Fibroblast of skin of scalp (primary cell): ENCODE measurements at places on chromosomes 4 and X.
A peak's percentile ranks its signal among the peaks of the same experiment; 100 is the strongest.

GRCh38 chr4:155491336-155492120, 114.8 kb upstream of the MAP9 start:
- DNase-seq = no peak

DNA sequence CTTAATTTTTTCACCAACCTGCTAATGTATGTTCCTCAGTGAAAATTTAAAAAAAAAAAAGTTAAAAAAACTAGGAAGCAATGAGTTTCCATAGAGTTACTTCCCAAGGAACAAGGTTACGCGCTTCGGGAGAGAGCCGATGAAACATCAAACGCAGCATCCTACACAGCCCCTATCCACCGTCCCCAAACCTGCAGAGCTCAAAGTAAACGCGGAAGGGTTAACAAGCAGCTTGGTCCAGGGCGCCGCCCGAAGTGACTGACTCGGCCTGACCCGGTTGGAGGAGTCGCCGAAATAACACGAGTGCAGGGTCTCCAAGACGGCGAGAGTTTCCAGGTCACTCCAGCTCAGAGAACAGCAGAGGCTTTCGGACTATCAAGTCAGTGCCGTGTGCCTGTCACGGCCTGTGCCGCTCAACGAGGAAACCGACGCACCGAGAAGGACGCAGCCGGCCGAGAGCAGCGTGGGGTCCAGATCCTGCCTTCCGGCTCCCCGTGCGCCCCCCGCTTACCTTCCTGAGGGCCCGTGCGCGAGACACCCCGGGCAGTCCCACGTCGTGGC, 512 bp downstream of the NOP14 start:
- peak; percentile 38 for DNase-seq

- no peak for DNase-seq
Measured at GRCh38 chrX:42540146-42540545, 237.8 kb downstream of the PPP1R2C start.

GRCh38 chrX:11435568-11435967, 142.4 kb downstream of the AMELX start:
- peak; percentile 85 for DNase-seq

DNA sequence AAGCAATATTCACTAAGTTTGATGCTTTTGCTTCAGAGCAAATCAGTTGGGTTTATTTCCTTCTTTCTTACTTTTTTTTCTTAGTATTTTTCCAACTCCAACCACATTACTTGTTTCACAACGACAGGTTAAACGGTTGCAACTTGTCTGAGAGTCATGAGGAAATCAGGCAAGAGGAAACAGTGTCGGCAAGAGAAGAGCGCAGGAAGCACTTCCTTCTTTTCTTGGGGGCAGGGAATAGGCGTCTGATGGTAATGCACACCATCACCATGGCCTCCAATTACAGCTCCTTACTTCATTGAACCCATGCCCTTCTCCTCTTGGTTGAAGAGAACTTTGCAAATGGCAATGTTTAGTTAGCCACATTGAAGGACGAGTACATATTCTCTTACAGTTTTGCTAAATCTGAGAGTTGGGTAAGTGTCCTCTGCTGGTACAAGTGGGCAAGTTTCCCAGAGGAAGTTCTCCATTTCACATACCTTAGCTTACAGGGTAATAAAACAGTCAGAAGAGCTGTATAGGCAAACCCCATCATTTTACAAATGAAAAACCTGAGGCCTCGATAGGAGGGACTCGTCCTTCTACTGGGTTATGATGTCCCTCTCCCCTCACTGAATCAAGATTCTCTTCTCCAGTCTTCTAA, 8.3 kb upstream of the CXCL8 start:
- DNase-seq = no peak

GRCh38 chrX:123093792-123094191, 90.3 kb upstream of the GRIA3 start:
- DNase-seq = no peak

GRCh38 chr4:95429416-95429815, 119.4 kb downstream of the UNC5C start:
- no peak for DNase-seq

DNA sequence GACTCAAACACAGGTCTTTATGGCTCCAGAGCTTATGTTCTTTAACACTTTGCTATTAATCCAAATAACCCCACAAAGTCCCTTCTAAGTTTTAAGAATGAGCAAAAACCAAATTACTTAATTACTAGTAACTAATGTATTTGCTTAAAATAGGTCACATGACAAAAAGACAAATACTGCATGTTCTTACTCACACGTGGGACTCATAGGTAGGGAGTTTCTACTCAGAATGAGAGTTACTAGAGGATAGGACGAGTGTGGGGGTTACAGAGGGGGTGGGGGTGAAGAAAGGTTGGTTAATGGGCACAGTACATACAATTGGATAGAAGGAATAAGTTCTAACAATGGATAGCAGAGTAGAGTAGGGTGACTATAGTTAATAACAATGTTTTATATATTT, 5.8 kb downstream of the RPS6KA3 start:
- no peak for DNase-seq

DNA sequence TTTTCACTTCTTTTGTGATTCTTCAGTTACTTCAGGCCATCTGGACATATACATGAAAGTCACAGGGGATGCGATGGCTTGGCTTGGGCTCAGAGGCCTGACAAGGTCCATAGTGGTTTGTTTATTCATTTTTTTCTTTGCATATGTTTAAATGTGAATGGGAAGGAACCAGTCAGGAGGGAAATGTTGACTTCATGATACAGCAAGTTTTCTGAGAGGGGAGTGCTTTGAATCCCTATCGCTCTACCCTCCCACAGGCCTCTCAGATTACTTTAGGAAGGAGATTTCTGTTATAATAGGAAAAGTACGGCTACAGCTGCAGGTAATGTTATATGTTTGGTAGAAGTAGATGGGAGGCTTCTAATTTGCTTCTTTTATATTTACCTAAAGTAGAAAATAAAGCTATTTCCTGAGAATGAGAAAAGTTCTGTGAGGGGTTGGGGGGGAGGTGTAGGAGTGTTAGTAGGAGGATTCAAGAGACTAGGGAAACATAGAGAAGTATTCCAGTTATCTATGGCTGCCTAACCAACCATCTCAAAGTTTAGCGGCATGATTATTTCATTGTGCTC, 322.9 kb downstream of the RAPGEF2 start:
- DNase-seq = no peak

GRCh38 chrX:120380699-120381098, 18.8 kb downstream of the ATP1B4 start:
- DNase-seq = peak; percentile 16

- DNase-seq = no peak
Measured at GRCh38 chr4:41601025-41601424, 63.1 kb downstream of the LIMCH1 start.

- DNase-seq = peak; percentile 10
Measured at GRCh38 chr4:151957153-151957552, 196.3 kb upstream of the GATB start.

DNA sequence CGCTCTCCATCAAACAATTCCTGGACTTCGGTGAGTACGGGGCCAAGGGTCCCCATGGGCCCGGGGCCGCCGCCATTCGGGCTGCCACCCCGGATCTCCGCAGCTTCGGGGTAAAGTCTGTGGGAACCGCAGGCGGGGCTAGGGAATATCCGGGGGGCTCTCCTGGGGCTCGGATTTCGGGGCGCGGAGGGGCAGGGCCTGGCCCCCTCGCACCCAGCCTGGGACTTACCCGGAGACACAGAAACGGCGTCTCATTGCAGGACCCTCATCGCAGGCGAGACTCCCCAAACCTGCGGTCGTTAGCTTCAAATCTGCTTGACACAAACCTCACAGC, 413 bp downstream of the PDK3 start:
- DNase-seq = no peak

GRCh38 chr4:119525771-119526712, 102.6 kb downstream of the PDE5A start:
- DNase-seq = no peak

GRCh38 chr4:82613121-82613520, 51.3 kb upstream of the TMEM150C start:
- DNase-seq = no peak

DNA sequence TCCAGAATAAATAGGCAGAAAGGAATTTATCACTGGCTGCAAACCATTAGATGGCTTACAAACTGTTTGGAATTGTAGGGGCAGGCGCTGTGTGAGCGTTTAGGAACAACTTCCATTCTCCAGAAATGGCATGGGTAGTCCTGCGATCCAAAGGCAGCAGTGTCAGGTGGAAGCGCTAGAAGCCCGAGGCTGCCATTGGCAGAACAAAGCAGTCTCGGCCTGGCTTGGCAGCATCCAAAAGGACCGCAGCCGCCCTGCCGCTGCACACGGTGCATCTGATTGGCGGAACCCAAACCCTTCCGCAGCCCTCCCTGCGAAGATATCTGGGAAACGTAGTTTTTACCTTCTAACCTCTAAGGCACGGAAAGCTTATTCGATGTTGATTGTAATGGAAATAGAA, 23.6 kb upstream of the YTHDC1 start:
- peak; percentile 76 for DNase-seq

- DNase-seq = no peak
Measured at GRCh38 chr4:101280866-101281600, 66.3 kb downstream of the PPP3CA start.
